ENCODE measurements at places on chromosomes 7 and 10.

GRCh38 chr7:30785786-30786185, 14.6 kb downstream of the MINDY4 start:
- DNase-seq, result no peak

GRCh38 chr10:22436526-22436892, 91.2 kb downstream of the SPAG6 start:
- DNase-seq, result peak; percentile 43

DNA sequence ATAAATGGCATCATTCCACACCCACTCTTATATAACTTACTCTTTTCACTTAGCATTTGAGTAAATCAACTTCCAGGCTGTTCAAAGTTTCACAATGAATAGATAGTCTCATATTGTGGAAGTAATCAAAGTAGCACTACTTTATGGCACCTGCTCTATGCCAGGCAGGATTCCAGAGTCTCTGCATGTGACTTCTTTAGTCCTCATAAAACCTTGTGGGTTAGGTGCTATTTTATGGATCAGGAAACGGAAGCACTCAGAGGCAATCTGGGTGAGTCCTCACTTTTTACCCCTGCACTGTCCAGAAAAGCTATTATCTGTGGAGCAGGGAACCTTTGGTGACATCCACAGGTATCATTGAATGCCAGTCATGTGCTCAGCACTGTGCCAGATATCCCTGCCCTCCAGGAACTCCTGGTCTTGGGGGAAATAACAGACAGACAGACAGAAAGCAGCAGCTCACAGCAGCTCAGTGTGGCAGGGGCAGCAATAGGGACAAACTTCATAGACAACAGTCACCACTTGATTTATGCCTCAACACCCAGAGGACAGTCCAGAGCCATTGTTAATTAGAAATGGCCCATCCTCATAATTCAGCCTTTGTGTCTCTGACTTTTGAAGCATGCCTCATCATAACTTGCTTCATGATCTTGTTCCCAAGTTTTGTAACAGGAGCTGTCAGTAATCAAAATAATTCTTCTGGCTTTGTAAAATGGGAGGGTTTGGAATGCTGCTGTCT, 160.6 kb downstream of the SEC23IP start:
- DNase-seq, result no peak

GRCh38 chr7:117091721-117092120, 138.4 kb downstream of the ST7 start:
- DNase-seq, result no peak

GRCh38 chr10:83182076-83182475, 957.2 kb upstream of the GHITM start:
- DNase-seq, result no peak

- DNase-seq, result no peak
Measured at GRCh38 chr7:51261950-51262795, 54.4 kb downstream of the COBL start.

GRCh38 chr7:22733761-22734160, 6.8 kb downstream of the IL6 start:
- no peak for DNase-seq

- DNase-seq, result no peak
Measured at GRCh38 chr7:31082447-31082846, 30.3 kb downstream of the ADCYAP1R1 start.

DNA sequence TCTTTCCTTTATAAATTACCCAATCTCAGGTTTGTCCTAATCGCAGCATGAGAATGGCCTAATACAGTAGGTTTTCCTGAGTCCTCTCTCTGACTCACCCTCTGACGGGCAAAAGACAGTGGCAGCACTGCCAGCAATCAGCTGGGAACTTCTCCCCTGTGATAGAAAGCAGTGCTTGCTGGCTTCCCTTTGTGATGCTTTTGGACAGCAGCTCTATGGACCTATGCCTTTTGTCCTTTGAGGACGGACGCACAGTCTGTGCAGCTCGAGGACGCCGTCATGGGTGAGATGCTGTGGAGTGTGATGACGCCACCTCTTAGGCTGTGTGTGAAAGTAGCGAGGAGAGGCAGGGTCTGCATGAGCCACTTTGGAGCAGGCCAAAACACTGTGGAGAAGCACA, 68.8 kb downstream of the KIAA1217 start:
- peak; percentile 59 for DNase-seq

DNA sequence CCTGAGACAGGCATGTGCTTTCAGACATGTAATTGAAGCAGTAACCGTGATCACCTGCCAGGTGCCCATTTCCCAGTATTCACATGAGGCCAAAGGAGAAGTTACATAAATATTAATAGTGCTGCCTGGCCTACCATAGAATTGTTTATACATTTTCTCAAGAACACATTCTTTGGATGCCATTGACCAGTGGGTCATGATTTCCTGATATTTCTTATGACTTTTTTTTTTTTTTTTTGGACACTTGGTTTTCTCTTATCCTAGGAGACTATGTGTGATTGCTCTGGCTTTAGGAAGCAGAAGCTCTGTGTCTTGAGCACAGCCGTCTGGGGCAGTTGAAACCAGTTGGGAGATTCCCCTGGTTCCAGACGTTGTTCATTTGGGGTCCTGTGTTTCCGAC, 143.9 kb upstream of the NPS start:
- no peak for DNase-seq

DNA sequence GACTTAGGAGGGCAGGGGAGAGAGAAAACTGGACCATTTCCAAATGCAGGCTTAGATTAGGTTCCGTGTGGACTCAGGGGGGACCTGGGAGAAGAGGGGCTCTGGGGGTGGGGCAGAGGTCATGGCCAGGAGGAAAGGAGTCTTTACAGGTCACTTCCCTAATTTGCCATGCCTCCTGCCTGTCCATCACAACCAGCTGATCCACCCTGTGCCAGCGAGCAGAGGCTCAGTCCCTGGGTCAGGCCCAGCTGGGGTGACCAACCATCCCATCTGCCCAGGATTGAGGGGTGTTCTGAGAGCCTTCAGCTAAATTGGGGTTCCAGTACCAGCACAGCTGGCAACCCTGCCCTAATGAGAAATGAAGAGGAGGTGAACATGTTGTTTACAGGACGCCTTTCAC, 84.6 kb upstream of the CACUL1 start:
- DNase-seq, result no peak

- DNase-seq, result no peak
Measured at GRCh38 chr7:139725077-139725476, 52.7 kb downstream of the HIPK2 start.

GRCh38 chr10:132475086-132475485, 62.5 kb upstream of the INPP5A start:
- DNase-seq, result no peak

All from NCI-H1417 (cell line).